ENCODE measurements at places on chromosomes 1 and 21.

DNA sequence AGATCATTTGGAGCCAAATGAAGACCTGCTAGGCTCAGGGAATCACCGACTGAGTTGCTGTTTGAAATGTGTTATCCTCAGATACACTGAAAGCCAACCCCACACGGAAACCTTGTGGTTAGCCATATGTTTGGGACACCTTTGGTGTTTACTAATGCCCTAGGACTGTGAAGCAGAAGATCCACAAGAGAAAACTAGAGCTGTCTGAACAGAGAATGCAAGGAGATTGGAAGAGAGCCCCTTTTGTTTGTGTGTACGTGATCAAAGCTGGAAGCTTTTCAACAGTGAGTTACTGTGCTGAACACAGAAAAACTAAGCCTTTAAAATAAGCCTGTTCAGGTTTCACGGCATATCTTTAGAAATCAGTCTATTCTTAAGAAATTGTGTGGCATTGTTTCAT, 908.2 kb upstream of the ADGRL2 start:
- no peak for DNase-seq

GRCh38 chr1:78145105-78145580, 99.4 kb downstream of the GIPC2 start:
- peak; percentile 44 for DNase-seq

GRCh38 chr1:70140343-70140742, 65.0 kb downstream of the LRRC40 start:
- no peak for DNase-seq

- DNase-seq, result peak; percentile 37
Observed at GRCh38 chr1:156926175-156926574, 5.7 kb downstream of the LRRC71 start.

DNA sequence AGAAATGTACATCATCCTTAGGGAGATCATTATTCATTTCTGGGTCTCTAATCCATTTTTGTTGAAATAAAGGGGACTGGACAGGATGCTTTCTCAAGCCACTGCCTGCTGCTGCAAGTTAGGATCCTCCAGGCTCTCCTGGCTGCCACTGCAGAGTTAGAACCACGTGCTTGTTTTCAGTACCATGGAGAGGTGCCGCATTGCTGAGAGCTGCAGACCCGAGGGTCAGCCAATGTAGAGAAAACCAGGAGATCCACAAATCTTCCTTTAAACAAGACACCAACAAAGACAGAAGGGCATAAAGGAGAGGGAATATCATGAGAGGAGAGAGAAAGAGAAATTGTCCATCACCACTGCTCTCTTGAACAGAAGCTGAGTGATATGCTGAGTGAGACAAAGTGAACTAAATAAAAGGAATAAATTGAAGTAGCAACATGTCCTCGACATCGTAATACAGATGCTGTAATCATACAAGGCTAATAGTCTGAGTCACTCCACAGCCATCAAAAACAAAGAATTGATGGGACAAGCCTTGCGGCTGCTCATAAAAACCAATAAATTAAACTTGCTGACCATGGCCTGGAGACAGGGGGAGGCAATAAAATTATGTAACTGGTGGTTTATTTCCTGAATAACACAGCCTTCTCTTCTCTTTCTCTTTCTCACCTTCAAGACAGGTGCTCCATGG, 255.7 kb downstream of the OMA1 start:
- peak; percentile 7 for DNase-seq

DNA sequence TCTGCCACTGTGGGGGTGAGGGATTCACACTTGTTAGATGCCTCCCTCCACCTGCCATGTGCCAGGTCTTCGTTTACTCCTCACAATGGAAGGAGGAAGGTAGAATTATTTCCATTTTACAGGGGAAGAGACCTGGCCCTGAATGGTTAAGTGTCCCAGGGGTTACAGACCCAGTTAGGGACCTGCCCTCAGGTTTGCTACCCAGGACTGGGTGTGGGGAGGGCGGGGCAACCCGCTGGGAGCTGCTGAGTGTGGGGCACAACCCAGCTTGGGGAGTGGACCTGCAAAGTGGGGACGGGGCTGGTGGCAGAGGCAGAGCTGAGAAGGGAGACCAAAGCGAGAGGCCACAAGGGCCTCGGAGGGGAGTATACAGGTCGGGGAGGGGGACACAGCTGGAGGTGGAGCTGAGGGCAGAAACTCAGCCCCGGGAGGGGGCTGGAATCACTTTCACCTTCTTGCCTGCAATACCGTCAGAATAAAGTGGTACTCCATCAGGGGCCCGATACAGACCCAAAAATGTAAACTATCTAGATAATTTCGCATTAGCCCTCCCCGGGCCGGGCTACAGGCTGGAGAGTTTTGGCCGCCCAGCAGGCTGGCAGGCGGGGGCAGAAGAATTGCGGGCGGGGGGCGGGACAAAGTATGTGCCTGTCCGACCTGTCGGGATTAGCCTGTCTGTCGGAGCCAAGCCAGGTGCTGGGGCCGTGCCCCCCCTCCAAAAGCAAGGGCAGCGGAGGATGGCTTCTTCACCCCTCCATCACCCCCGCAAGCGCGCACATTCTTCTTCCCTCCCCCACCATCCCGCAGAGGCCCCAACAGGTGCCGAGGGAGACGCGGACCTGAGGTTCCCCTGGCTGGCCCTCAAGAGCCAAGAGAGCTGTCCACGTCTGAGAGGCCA, 1.4 kb downstream of the RSPO1 start:
- DNase-seq, result no peak

DNA sequence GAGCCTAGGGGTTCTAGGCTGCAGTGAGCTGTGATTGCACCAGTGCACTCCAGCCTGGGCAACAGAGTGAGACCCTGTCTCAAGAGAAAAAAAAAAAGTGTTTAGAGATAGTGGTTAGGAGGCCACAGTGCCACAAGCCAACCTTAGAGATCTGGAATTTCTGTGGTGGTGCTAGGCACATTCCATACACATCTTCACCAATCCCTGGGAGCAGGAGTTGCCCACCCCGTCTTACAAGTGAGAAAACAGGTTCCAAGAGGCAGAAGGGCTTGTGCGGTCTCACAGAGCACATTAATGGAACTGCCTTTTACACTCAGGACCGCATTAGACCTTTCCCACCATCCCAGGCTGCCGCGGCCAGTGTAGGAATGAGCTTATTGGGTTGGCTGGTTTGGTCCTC, 93.2 kb downstream of the EPHB2 start:
- DNase-seq, result no peak

DNA sequence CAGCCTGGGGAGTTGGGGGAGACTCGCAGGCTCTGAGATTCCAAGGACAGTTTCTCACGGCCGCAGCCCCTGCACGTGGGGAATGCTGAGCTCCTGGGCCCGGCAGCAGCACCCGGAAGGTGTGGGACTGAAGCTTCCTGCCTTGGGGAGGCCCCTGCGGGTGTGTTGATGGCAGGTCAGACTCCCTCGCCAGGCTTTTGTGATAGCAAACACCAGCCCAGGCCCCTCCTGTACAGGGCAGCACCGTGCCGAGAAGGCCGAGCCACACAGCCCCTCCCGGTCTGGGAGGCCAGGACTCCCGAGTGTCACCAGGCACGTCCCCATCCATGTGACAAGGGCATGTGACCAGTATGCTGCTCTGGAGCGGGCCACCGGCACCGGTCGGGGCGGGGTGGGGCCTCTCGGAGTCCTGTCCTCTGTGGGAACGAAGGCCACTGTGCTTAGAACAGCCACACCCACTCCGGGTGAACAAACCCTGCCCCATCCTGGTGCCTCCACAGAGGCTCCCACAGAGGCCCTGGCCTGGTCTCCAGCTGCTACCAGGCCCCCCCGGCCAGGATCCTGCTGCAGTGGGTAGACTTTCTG, 31.1 kb upstream of the ARHGEF16 start:
- no peak for DNase-seq

DNA sequence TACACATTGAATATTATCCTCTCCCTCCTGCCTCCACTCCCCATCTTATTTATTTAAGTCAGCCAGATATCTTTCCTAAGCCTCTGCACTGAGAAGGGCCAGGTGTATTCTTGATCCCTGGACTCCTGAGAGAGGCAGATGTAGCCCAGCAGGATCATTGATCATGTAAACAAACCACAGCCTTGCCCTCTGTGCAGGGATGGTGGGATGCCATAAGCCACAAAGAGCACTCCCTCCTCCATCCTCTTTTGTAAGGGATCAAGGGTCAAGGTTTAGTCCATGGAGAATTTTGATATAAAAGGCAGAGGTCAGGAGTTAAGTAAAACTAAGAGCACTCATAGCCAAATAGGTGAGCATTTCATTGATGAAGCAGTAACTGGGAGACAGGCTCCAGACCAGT, 17.3 kb downstream of the PHGDH start:
- no peak for DNase-seq

- no peak for DNase-seq
Observed at GRCh38 chr1:97806996-97807520, 113.8 kb downstream of the DPYD start.

- peak; percentile 84 for DNase-seq
Observed at GRCh38 chr1:59750328-59751003, 64.3 kb upstream of the HOOK1 start.

DNA sequence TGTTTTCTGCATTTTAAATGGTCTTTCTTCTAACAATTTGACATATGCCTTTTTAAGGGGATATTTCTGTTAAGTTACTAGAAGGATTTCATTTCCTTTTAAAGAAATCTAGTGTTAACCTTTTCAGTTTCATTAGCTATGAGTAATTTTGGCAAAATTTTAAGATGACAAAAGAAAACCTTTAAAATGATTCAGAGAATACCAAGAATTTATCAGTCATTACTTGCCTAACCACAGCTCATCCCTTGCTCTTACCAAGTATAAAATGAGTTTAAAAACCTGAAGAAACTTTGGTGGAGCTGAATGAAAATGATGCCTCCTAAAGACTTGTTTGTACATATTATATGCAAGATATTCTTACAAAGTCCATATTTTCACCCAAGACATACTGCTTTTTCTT, 101.7 kb downstream of the NEK7 start:
- no peak for DNase-seq

DNA sequence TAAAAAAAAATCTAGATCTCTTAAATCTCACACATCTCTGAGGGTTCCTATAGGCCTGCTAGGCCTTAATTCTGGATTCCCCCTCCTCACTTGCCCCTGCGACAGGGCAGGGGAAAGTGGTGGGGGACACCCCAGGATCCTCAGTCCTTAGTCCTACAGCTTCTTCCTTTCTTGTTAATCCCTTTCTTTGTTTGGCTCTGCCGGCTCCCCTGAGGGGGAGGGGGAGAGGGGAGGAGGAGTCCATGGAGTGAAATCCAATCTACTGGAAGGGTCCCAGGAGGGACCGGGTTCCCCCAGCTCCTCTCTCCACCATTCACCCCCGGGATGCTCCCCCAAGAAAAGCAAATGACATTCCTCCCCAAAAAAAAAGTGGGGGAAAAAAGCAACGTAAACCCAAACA, 8.5 kb downstream of the MEX3A start:
- DNase-seq, result no peak

- no peak for DNase-seq
Observed at GRCh38 chr1:43036932-43037331, 78.3 kb upstream of the SLC2A1 start.

- no peak for DNase-seq
Observed at GRCh38 chr1:41385398-41386195, 24.4 kb downstream of the FOXO6 start.

DNA sequence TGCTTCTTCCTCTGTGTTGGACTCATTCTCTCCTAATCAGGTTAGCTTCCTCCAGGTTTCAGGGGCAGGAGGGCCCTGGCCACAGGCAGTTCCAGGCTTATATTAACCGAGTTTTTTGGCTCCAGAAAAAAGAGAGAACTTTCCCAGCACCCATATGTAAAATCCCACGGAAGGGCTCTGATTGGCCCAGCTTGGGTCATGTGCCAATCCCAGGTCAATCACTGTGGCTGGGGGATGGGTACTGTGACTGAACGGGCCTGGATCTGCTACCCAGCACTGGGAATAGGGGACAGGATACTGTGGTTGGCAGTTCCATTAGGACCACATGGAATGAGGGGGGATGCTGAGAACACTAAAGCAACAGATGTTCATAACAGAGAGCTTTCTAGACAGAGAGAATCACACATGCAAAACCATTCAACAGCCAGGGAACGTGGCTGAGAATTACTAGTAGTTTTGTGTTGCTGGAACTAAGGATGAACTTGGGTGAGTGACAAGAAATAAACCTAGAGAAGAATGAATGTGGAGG, 51.1 kb upstream of the NEK2 start:
- no peak for DNase-seq

GRCh38 chr1:22508329-22508728, 55.0 kb upstream of the EPHA8 start:
- no peak for DNase-seq

DNA sequence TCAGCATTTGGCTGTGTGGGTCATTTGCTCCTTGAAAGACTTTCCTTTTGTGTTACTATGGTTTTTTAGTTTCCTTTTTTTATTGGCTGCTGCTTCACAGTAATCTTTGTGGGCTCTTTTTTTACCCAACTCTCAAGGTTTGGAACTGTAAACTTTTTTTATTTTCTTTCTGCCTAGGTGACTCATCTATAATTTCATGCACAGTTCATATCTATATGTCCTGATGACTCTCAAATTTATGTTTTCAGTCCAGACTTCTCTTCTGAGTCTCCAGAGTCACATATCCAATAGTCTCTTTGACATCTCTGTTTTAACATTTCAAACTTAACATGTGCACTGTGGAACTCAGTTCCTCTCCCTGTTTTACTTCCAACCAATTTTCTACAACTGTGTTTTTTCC, 83.4 kb downstream of the ATF6 start:
- DNase-seq, result no peak

GRCh38 chr1:55926906-55927471, 652.4 kb downstream of the PLPP3 start:
- DNase-seq, result no peak

DNA sequence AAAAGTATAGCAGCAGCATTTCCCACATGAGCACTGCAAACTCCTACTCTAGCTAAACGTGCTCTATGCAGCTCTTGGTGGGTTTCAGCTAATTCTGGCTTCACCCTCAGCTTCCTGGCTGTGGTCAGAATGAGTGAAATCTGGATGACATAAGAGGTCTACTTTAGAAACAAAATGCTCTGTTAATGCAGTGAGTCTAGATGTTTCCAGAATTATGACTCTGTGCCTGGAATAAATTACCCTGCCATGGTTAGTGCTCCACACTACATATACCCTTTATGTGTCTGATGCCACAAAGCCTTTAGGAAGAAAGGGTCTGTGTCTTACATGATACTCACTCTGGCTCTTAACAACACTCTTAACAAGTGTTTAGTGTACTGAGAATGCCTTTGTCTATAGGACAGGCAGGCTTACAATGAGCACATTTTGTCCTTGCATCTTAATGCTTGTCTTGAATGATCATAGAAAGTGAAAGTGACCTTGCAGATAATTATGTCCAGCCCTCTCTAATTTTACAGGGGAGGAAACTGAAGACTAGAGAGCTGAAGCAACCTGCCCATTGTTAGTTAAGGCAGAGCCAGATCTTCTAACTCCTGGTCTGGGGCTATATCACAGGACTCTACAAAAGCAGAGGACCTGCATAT, 9.2 kb downstream of the S100A10 start:
- DNase-seq, result no peak
